ENCODE measurements at places on chromosomes 4 and X. TPM values are rescaled to one million over a fixed set of nuclear protein-coding genes. Genes with fewer than 3 reads are reported as not detected.

CDS1 gene
- total RNA-seq, result not detected

IL13RA2 gene
- not detected for total RNA-seq

ZNF81 gene
- 9.2 TPM for total RNA-seq

F8 gene
- total RNA-seq, result 2.7 TPM

CT45A2 gene
- total RNA-seq, result not detected

GAGE12F gene
- total RNA-seq, result not detected

DNA sequence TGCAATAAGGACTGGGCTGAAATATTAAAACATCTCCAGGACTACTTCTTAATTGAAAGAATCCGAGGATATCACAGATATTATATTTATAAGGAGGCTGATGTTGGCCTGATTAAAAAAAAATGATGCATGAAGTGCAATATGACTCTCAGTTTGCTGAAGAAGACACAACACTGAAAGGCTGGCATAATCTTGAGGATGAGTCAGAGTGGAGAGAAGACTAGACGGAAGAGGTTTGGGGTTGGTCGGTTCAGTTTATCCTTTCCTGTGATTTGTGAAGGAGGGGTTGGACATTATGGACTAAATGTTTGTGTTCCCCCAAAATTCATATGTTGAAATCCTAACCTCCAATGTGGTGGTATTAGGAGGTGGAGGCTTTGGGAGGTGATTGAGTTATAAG lies 170.3 kb downstream of the CORIN start:
- no peak overlapping the region for H3K4me3 ChIP-seq
- no peak overlapping the region for H3K27ac ChIP-seq
- no peaks in the 10 kb centered on the region for H3K4me1 ChIP-seq

DNA sequence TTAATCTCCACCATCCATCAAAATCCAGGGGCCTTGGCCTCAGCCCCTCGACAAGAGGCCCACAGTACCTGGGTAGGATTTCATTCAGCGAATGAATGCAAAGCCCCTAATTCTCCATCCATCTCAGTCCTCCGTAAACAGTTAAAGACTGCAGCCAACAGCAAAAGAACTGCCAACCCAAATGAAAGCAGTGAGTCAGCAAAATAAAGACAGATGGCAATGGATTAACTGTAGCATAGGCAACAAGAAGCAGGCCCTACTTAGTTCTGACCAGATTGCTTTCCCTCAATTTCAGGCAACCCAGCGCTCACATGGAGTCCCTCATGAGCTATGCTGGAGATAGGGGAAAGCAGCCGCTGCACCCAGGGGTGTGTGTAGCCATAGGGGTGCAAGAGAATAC lies 21.4 kb downstream of the PLAC1 start:
- no peak overlapping the region for H3K27ac ChIP-seq
- peaks cover 12% of the 10 kb centered on the region for H3K4me1 ChIP-seq
- no peak for DNase-seq
- H3K27me3 ChIP-seq, result peaks cover 2% of the 10 kb centered on the region
- peaks cover 2% of the 10 kb centered on the region for H3K36me3 ChIP-seq

DNA sequence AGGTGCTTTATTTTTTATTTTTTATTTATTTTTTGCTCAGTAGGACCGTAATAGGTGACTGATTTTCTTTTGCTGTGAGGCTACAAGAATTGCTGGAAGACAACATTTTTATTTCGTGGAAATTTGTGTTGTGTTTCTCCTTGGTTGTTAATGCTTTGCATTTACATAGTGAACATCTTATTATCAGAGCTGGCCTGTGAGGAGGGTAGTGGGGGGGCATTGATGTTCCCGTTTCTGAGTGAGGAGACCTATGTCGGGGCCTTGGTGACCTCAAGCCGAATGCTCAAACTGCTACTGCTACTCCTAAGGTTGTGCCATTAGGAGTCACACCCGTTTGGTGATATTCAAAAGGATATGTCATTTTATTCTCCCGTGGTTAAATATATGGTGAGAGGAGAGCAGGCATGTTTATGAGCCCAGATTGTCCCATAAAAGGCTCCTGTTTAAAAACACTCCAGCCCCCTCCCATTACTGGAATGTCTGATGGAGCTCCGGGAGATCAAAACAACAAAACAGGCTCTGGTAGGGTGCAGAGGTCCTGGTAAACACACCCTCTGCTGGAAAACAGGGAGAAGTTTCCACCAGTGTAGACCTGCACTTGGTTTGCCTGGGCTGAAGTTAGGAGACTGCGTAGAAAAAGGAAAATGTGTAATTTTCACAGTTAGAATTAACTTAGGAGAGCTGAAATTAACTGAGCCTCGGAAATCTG lies 5.6 kb downstream of the PDGFRA start:
- H3K27me3 ChIP-seq, result peaks cover 39% of the 10 kb centered on the region
- peak overlapping the region; percentile 34 for H3K4me3 ChIP-seq
- no peak overlapping the region for H3K27ac ChIP-seq
- no peaks in the 10 kb centered on the region for H3K36me3 ChIP-seq
- no peak for DNase-seq
- peaks cover 6% of the 10 kb centered on the region for H3K4me1 ChIP-seq

DNA sequence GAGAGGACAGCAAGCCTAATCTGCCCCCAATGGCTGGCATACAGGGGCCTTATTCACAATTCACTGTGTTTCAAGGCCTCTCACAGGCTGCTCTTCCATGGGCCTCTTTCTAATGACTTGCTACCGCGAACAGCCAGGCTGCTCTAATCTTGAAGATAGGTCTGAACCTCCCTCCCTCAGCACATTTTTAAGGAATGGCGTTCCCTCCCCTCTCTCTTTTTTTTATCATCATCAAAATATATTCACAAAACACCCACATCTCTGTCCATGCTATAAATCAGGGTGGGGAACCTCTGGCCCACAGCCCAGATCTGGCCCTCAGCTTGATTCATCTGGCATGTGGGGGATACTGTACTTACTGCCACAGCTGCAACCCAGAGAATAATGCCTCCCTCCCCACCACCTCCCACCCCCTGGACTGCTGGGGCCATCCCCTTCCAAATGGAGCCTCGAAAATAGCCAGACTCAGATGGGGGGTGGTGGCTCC lies 76.2 kb upstream of the PLAC1 start:
- H3K27me3 ChIP-seq, result no peaks in the 10 kb centered on the region
- DNase-seq, result no peak
- H3K4me1 ChIP-seq, result no peaks in the 10 kb centered on the region
- no peak overlapping the region for H3K27ac ChIP-seq
- no peak overlapping the region for H3K4me3 ChIP-seq

GRCh38 chr4:159206427-159206871 lies 103.6 kb downstream of the RAPGEF2 start:
- peak; percentile 31 for DNase-seq
- peaks cover 54% of the 10 kb centered on the region for H3K4me1 ChIP-seq
- H3K36me3 ChIP-seq, result peaks cover 9% of the 10 kb centered on the region
- H3K27ac ChIP-seq, result peak overlapping the region; percentile 83

- H3K36me3 ChIP-seq, result no peaks in the 10 kb centered on the region
- H3K27ac ChIP-seq, result no peak overlapping the region
- no peak for DNase-seq
- no peaks in the 10 kb centered on the region for H3K4me1 ChIP-seq
- no peaks in the 10 kb centered on the region for H3K27me3 ChIP-seq
These were observed 265.3 kb downstream of the PCDH18 start for GRCh38 chr4:137267024-137267423.

DNA sequence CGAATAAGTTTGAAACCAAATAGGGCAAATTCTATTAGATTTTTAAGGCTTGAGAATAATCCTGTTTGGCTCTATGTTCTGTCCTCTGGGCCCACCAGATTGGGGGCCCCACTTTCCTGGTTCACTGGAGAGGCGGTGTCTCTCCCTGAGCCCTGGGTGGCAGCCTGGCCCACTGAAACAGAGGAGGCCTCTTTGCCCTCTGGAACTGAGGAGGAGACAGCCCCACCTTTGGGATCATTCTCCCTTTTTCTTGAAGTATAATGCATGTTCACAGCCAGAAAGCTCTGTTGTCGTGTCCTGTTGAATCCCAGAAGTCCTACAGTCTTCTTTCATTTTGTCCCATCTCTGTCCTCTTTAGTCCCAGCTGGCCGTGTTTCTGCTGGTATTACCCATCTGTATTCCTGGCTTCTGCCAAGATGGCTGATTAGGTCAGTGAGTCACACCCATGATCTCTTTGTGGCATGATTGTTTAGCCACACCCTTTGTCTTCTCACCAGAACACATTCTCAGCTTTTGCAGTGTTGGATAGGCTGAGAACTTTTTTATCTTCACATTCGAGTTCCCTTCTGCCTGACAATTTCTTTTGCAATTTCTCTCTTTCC lies 8.1 kb upstream of the TBC1D25 start:
- peaks cover 24% of the 10 kb centered on the region for H3K36me3 ChIP-seq
- H3K4me3 ChIP-seq, result no peak overlapping the region
- peaks cover 29% of the 10 kb centered on the region for H3K4me1 ChIP-seq
- H3K27me3 ChIP-seq, result no peaks in the 10 kb centered on the region

DNA sequence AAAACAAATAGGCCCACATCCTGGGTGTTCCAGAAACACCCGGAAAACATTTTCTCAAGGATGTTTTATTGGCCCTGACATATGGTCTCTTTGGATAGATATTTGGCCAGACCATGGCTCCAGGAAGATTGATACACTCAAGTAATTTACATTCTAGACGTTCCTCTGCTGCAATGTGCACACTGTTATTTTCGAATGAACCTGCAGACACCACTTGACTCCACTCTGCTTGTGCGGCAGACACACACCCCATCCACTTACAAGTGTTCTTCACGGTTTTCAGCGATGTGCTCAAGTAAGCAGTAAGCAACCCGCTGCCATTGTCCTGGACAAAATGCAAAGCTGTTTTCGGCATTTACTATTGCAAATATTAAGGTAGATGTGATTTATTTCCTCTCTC lies 12.0 kb upstream of the GPM6A start:
- DNase-seq, result no peak
- no peaks in the 10 kb centered on the region for H3K4me1 ChIP-seq
- H3K4me3 ChIP-seq, result no peak overlapping the region
- no peak overlapping the region for H3K27ac ChIP-seq

Data from activated T-helper 1 cell treated with anti-CD3 and anti-CD28 coated beads, Interleukin-12 subunit alpha, Interleukin-12 subunit beta, Interleukin-2, Interleukin-4 antibody, amounts not matched to agents 30 ng/mL and 10 ng/mL and 1 ng/mL, durations not matched to agents 14 hours and 24 hours and 36 hours (primary cell).